ENCODE measurements at places on chromosomes 13 and 19.

GRCh38 chr13:24107955-24108614 lies 52.4 kb upstream of the SPATA13 start:
- no peak for DNase-seq

DNA sequence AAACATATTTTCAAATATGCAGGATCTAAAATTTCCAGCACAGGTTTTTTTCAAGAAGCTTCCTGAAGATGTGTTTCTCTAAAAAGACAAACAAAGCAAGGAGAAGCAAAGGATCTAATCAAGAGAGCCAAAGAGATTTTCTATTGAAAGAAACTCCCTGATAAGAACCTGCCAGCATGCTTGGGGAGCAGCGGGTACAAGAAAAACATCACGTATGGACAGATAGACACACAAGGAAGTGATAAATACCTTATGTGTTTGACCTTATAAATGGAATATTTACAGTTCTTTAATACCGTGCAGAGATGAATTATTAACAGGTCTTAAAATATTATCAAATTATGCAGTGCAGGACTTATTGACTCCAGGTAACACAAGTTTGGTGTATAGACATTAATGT lies 562.1 kb downstream of the DACH1 start:
- DNase-seq, result no peak

DNA sequence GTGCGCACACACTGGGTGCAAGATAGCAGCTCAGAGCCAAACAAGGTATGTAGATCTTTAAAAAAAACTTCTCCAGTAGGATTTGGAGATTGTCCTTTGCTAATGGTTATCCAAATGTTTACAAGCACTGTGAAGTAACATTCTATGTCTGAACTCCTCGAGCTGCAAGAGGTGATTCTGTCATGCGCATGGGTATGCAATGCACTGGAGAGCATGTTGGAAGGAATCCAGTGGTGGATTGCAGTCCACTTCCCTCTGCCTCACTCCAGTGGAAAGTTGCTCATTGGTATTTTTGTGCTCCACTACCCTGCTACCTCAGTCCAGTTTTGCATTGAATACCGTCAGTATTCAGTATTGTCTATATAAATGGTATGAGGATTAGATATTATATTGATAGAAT lies 132.1 kb downstream of the ATP8A2 start:
- no peak for DNase-seq

GRCh38 chr13:78960881-78961280 lies 301.9 kb upstream of the OBI1 start:
- DNase-seq, result peak; percentile 1

- no peak for DNase-seq
Observed at GRCh38 chr13:41546372-41547190, 89.2 kb downstream of the RGCC start.

- DNase-seq, result no peak
Observed at GRCh38 chr19:1699386-1699785, 47.0 kb upstream of the TCF3 start.

DNA sequence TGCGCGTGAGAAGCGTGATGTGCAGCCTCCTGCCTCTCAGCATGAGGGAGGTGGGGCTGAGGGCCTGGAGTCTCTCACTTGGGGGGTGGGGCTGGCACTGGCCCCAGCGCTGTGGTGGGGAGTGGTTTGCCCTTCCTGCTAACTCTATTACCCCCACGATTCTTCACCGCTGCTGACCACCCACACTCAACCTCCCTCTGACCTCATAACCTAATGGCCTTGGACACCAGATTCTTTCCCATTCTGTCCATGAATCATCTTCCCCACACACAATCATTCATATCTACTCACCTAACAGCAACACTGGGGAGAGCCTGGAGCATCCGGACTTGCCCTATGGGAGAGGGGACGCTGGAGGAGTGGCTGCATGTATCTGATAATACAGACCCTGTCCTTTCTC lies 8.7 kb downstream of the CD177 start:
- no peak for DNase-seq

DNA sequence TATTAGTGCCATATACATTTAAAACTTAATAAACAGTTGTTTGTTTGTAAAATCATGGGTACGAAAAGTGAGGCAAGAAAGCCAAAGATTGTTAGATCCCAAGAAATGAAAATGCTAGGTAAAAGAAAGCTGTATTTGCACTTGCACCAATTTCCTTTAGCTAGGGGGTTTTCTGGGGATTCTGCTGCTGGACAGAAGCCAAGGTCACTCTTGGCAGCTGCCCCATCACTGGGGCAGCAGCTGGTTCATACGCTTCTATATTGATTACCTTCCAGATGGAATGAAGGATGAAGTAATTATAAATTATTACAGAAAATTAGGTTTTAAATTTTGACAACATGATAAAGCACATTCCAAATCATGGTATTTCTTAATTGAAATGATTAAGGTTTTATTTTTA lies 127.4 kb downstream of the SLITRK5 start:
- no peak for DNase-seq

DNA sequence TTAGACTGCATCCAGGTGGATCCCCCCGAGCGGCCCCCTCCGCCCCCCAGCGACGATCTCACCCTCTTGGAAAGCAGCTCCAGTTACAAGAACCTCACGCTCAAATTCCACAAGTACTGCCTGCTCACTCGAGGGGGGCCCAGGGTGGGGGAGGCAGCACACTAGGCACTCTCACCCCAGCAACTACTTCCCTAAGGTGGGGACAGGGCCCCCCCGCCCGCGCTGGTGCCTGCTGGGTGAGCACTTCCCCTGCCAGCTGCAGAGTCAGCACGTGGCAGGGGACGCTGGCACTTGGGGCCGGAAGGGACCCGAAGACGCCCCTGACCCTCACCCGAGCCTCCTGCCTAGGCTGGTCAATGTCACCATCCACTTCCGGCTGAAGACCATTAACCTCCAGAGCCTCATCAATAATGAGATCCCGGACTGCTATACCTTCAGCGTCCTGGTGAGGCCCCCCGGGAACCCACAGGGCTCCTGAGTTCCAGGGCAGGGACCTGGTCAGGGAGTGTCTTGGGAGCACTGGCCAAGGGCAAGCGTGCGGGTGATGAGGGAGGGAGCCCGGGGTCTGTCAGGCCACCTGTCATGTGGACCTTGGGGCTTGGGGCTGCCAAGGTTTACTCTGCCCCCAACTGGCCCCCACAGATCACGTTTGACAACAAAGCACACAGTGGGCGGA lies 5.2 kb downstream of the MCOLN1 start:
- no peak for DNase-seq

DNA sequence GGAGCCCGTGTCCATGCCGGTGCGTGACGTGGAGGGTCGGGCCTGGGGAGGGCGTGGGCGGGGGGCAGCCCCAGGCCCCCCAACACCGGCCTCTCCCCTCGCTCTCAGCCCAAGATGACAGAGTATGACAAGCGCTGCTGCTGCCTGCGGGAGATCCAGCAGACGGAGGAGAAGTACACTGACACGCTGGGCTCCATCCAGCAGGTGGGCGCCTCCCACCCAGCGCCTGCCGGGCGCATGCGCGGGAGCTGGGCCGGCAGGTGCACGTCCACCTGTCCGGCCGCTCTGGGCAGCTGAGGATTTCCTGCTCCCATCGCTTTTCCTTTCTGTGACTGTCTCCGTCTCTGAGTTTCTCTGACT lies 49.8 kb downstream of the VAV1 start:
- no peak for DNase-seq
